ENCODE measurements at places on chromosomes 1 and 21.

GRCh38 chr1:152398812-152399698, 15.0 kb downstream of the CRNN start:
- peak; percentile 22 for DNase-seq

- DNase-seq: no peak
These were observed 1.9 kb downstream of the C1orf198 start for GRCh38 chr1:230866171-230867070.

GRCh38 chr1:223076362-223076761, 66.7 kb downstream of the TLR5 start:
- no peak for DNase-seq

DNA sequence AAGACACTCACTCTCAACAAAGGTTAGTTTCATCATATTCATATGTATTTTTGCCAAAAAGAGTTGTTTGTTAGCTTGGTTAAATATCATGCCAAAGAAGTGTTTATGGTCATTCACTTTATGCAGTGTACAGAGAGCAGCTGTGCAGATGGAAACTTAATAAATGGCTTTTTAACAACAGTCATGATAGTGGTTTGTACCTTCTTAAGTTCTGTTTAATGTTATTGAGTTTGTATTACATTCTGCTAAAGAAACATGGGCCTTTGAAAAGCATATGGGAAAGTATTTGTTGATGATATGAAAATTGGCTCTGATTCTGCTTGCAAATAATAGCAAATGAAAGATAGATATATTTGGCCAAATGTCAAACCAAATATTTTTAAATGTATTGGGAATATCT, 607.3 kb downstream of the NCAM2 start:
- no peak for DNase-seq

DNA sequence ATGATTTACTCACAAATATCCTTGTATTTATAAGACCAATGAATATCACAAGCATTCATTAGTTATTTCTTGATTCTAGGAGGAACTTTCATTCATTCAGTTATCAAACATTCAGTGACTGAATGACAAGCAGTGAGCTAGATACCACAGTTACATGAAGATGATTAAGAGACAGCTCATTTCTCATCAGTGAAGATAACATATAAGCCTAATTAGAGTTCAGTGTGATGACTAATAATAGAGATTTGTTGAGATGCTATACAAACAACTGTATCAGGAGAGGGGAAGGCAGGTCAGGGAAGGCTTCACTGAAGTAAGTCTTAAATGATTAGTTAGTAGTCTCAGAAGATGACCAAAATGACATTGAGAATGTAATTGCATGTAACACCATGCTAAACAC, 14.6 kb upstream of the C1orf105 start:
- DNase-seq: no peak

GRCh38 chr1:160834945-160835565, 27.6 kb downstream of the CD244 start:
- peak; percentile 39 for DNase-seq

DNA sequence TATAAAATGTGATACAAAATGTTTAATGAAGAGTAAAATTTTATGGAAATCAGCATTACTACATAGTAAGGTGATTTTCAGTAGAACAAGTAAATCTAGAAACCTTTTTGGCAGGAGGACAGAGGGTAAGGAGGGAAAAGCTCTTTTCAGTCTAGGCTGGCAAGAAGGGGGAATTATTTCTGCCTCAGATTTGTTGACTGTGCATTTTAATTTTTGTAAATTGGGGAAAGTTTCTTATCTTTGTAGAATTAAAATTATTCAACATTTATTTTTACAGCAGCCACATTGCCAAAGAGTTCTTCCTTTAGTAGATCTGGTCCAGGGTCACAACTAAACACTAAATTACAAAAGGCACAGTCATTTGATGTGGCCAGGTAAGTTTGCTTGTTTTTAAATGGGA, 109.2 kb downstream of the ITSN1 start:
- DNase-seq: no peak

All from activated T-cell treated with anti-CD3 and anti-CD28 coated beads, Interleukin-2, amount 50 U/mL, for 48 hours (primary cell).